ENCODE measurements at places on chromosomes 4 and X. TPM values are rescaled to one million over a fixed set of nuclear protein-coding genes. Genes with fewer than 3 reads are reported as not detected.

Gene BLOC1S4
- polyA plus RNA-seq, result 5.2 TPM

Gene ATP10D
- polyA plus RNA-seq, result 21.0 TPM

Gene IL9R
- not detected for polyA plus RNA-seq

Gene MAP7D3
- polyA plus RNA-seq, result 11.5 TPM

Gene ARR3
- polyA plus RNA-seq, result not detected

Gene PLK4
- 0.73 TPM for polyA plus RNA-seq

Measured in Purkinje cell (primary cell).